ENCODE measurements at places on chromosomes 16 and 17.

GRCh38 chr16:9124908-9125584 lies 33.6 kb downstream of the HAPSTR1 start:
- no peak for DNase-seq

GRCh38 chr16:32116080-32116479 lies 137.0 kb upstream of the TP53TG3D start:
- no peak for DNase-seq

DNA sequence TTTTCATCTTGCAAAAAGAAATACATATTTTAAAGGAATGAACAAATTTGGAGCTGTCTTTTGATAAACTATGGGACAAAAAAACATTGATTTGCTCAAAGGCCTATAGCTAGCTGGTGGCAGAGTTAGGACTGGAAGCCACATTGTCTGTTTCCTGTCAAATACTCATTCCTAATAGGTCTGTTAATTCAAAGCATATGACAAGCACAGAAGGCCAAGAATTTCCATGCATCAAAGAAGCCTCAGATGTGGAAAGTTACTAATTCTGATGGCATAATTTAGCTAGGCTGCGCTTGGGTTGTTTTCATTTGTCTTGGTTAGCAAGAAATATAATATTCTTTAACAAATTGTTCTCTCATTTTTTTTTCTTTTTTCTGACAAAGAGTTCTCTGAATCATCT lies 98.0 kb downstream of the CDK5R1 start:
- DNase-seq, result no peak

- DNase-seq, result no peak
Measured at GRCh38 chr17:21031756-21032396, 10.9 kb downstream of the USP22 start.

GRCh38 chr16:17607609-17608008 lies 136.8 kb upstream of the XYLT1 start:
- DNase-seq, result no peak

GRCh38 chr16:82440336-82440735 lies 186.4 kb upstream of the CDH13 start:
- DNase-seq, result no peak

- no peak for DNase-seq
Measured at GRCh38 chr17:48176471-48176855, 68.9 kb downstream of the SNX11 start.

- no peak for DNase-seq
Measured at GRCh38 chr16:79788949-79789348, 188.4 kb upstream of the MAF start.

GRCh38 chr16:81779536-81780320 lies 637 bp downstream of the PLCG2 start:
- DNase-seq, result no peak

GRCh38 chr17:32646941-32647340 lies 160.1 kb downstream of the CDK5R1 start:
- no peak for DNase-seq

All from NCI-H446 (cell line).